ENCODE measurements at places on chromosomes 16 and 17.
A peak's percentile ranks its signal among the peaks of the same experiment; 100 is the strongest.

DNA sequence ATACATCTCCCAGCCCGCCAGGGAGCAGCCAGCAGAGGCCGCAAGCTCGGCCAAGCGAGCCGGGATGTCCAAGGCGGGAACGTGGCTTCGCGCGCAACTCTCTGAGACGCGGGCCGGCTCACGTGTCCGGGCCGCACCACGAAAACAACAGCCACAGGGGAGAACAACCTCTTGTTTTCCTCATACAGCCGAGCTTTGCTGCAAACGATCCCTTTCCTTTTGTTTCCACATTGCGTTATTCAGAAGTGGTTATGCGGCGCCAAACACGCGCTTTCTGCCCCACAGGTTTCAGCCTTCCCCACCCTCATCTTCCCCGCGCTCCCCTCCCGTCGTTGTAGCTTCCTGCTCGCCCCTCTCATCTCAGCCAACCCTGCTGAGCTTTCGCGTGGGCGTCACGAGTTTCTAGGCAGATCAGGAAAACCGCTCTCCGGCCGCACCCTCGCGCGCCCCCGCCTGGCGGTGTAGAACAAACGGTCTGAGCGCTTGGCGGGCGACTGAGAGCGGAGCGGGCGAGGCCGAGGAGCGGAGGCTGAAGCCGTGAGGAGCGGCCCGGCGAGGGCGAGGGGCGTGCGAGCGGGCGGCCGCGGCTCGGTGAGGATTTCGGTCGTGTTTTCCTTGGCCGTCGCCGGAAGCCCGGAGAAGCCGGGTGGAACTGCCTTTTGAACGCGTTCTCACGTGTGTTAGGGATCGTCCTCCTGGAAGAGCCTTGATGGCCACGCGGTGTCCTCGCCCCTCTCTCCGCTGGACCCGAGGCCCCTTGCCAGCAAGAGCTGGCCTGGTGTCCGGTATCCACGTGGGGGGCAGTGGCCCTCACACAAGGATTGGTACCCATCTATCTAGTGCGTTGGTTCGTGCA is 6.6 kb upstream of the SMARCD2 start:
- DNase-seq, result peak; percentile 91

GRCh38 chr17:48542114-48542656 is 2.7 kb downstream of the HOXB2 start:
- DNase-seq, result no peak

GRCh38 chr16:445566-445965 is 20.1 kb downstream of the RAB11FIP3 start:
- DNase-seq, result no peak

- no peak for DNase-seq
Observed at GRCh38 chr16:65704866-65705265, 583.0 kb upstream of the CDH11 start.

DNA sequence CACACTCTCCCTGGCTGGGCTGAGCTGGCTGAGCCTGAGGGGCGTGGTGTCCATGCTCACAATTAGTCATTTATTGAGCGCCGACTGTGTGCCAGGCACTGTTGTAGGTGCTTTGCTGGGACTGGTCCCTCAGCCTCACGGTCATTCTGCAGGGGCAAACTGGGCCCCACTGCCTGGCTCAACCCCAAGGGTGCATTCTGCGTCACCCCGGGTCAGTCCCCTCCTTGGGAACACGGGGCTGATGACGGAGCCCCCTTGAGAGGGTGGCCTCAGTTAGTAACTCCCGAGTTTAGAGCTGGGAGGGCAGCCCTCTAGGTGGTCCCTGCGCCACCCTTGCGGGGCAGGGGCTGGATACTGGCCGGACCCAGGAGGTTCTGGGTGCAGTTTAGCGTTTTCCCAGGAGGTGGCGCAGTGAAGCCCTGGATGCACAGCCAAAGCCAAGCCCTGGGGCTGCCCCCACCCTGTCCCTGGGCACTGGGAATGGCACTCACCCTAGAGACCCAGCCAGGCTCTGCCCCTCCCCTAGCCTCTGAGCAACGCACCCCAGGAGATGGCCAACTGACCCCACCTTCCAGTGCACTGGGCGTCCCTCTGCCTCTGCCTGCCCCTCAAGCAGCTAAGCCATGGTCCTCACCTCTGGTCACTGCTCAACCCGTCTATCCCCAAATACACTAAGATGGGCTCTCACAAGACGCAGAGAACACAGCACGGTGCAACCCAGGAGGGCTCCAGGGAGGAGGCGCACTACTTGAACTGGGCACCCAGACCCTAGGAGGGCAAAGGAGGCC is 243.2 kb upstream of the GSE1 start:
- DNase-seq, result peak; percentile 56
